Esophagus squamous epithelium (tissue), 5 donors: ENCODE measurements at places on chromosomes 1 and 21. TPM values are rescaled to one million over a fixed set of nuclear protein-coding genes. Genes with fewer than 3 reads are reported as not detected.

DNA sequence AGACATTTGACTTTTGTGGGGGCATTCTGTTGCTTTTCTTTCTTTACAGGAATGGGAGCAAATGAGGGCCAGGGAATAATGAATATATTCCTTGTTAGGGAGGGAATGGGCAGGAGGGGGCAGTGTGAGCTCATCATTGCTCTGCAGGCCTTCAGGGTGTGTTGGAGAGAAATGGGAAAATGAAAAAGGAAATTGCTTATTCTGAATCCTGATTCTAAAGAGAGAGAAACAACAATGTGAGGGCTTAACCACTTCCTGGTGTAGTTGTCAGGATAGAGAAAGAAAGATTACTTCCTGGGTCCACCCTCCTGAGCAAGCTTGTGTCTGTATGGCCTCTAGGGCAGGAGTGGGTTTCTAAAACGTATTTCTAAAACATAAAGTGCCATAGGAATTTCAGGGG lies 28.3 kb downstream of the VANGL2 start:
- DNase-seq: no peak

KIF17 gene
- 0.57 TPM for total RNA-seq

GRCh38 chr1:161981735-161982506 lies 41.7 kb downstream of the OLFML2B start:
- DNase-seq: no peak

AMY1A gene
- total RNA-seq: not detected

- no peak for DNase-seq
These were observed 32.0 kb downstream of the SLC45A1 start for GRCh38 chr1:8349961-8350360.
